SJSA1 (cell line): ENCODE measurements at places on chromosomes 3 and 15. TPM values are rescaled to one million over a fixed set of nuclear protein-coding genes. Genes with fewer than 3 reads are reported as not detected.

GRCh38 chr3:61194892-61195538 lies 56.2 kb downstream of the FHIT start:
- no peaks in the 10 kb centered on the region for H3K27me3 ChIP-seq
- H3K27ac ChIP-seq = no peak overlapping the region
- no peaks in the 10 kb centered on the region for H3K36me3 ChIP-seq
- H3K4me1 ChIP-seq = no peaks in the 10 kb centered on the region
- no peak for DNase-seq

GRCh38 chr15:93671387-93671943 lies 559.9 kb upstream of the MCTP2 start:
- no peak overlapping the region for H3K27ac ChIP-seq
- no peak overlapping the region for H3K4me3 ChIP-seq
- DNase-seq = no peak
- H3K36me3 ChIP-seq = no peaks in the 10 kb centered on the region
- no peaks in the 10 kb centered on the region for H3K27me3 ChIP-seq

- no peak overlapping the region for H3K27ac ChIP-seq
- no peak overlapping the region for H3K4me3 ChIP-seq
- peaks cover 18% of the 10 kb centered on the region for H3K4me1 ChIP-seq
- DNase-seq = no peak
- H3K36me3 ChIP-seq = no peaks in the 10 kb centered on the region
Observed at GRCh38 chr15:81502439-81502838, 128.4 kb upstream of the TMC3 start.

- H3K27me3 ChIP-seq = no peaks in the 10 kb centered on the region
- no peak overlapping the region for H3K27ac ChIP-seq
- DNase-seq = no peak
- peaks cover 13% of the 10 kb centered on the region for H3K4me1 ChIP-seq
- no peaks in the 10 kb centered on the region for H3K36me3 ChIP-seq
- H3K4me3 ChIP-seq = no peak overlapping the region
Observed at GRCh38 chr3:129235344-129235917, 14.0 kb upstream of the COPG1 start.

Gene GADL1
- 0.13 TPM in 1 of 2 replicates, not detected in the other for total RNA-seq

Gene POPDC2
- 0.97 TPM in 1 of 2 replicates, not detected in the other for total RNA-seq

DNA sequence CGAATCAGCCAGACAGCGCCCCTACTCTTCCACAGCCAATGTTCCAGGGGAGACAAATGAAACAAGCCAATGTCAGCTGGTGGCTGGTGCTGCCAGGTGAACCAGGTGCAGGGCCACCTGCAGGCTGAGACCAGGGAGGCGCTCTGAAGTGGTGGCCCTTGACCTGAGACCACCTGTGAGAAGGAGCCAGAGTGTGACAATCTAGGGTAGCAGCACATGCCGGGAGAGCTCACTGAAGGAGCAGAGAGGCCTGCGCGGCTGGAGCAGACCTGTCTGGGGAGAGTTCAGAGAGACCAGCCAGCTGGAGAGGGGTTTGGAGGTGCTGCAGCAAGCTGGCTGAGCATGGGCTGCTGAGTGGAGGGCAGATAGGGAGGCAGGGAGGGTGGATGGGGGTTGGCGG lies 693 bp upstream of the STAB1 start:
- no peaks in the 10 kb centered on the region for H3K27me3 ChIP-seq
- no peak overlapping the region for H3K27ac ChIP-seq
- no peak for DNase-seq
- H3K4me1 ChIP-seq = no peaks in the 10 kb centered on the region
- no peak overlapping the region for H3K4me3 ChIP-seq
- peaks cover 34% of the 10 kb centered on the region for H3K36me3 ChIP-seq

Gene TEX264
- 36.4 and 36.9 TPM in 2 replicates for total RNA-seq

GRCh38 chr15:66994927-66995656 lies 70.3 kb upstream of the SMAD3 start:
- no peaks in the 10 kb centered on the region for H3K27me3 ChIP-seq
- H3K27ac ChIP-seq = no peak overlapping the region

DNA sequence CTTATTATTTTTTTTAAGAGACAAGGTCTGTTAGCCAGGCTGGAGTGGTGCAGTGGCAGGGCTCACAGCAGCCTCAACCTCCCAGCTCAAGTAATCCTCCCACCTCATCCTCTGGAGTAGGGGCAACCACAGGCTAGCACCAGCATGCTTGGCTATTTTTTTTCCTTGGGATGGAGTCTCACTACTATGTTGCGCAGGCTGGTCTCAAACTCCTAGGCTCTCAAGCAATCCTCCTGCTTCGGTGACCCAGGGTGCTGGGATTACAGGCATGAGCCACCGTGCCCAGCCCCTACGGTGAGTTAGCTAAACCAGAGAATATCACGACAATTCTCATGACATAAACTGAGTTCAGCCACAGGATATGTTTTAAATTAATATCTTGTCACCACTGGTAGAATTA lies 2.0 kb downstream of the DCUN1D1 start:
- no peaks in the 10 kb centered on the region for H3K36me3 ChIP-seq
- no peaks in the 10 kb centered on the region for H3K27me3 ChIP-seq
- no peak overlapping the region for H3K4me3 ChIP-seq

GRCh38 chr15:69319384-69320375 lies 21.0 kb downstream of the PAQR5 start:
- no peaks in the 10 kb centered on the region for H3K36me3 ChIP-seq
- no peak overlapping the region for H3K4me3 ChIP-seq
- no peak for DNase-seq
- no peaks in the 10 kb centered on the region for H3K27me3 ChIP-seq
- H3K4me1 ChIP-seq = peaks cover 13% of the 10 kb centered on the region

- H3K27ac ChIP-seq = no peak overlapping the region
- no peaks in the 10 kb centered on the region for H3K27me3 ChIP-seq
- H3K36me3 ChIP-seq = no peaks in the 10 kb centered on the region
- no peak overlapping the region for H3K4me3 ChIP-seq
Observed at GRCh38 chr3:112734736-112735350, 93.9 kb upstream of the CCDC80 start.

- peak; percentile 48 for DNase-seq
- H3K27me3 ChIP-seq = no peaks in the 10 kb centered on the region
- H3K4me1 ChIP-seq = peaks cover 31% of the 10 kb centered on the region
- peak overlapping the region; percentile 74 for H3K27ac ChIP-seq
- no peak overlapping the region for H3K4me3 ChIP-seq
- no peaks in the 10 kb centered on the region for H3K36me3 ChIP-seq
Observed at GRCh38 chr3:100496711-100497261, 4.4 kb downstream of the TMEM45A start.

GRCh38 chr3:194220901-194221326 lies 85.0 kb downstream of the HES1 start:
- peaks cover 7% of the 10 kb centered on the region; the same call in 1 of the 2 replicates for H3K4me1 ChIP-seq
- no peak overlapping the region for H3K4me3 ChIP-seq
- no peaks in the 10 kb centered on the region for H3K36me3 ChIP-seq
- no peak for DNase-seq
- H3K27ac ChIP-seq = no peak overlapping the region

Gene EIF4E3
- total RNA-seq = 0.91 and 2.3 TPM in 2 replicates

GRCh38 chr3:177069514-177070329 lies 127.6 kb downstream of the TBL1XR1 start:
- H3K36me3 ChIP-seq = peaks cover under 1% of the 10 kb centered on the region; the same call in 1 of the 2 replicates
- H3K4me1 ChIP-seq = peaks cover 8% of the 10 kb centered on the region; the same call in 1 of the 2 replicates
- H3K27me3 ChIP-seq = no peaks in the 10 kb centered on the region
- DNase-seq = no peak
- H3K27ac ChIP-seq = no peak overlapping the region

- H3K27ac ChIP-seq = no peak overlapping the region
- no peaks in the 10 kb centered on the region for H3K36me3 ChIP-seq
- no peak for DNase-seq
Observed at GRCh38 chr3:181660337-181660736, 51.4 kb upstream of the SOX2 start.

DNA sequence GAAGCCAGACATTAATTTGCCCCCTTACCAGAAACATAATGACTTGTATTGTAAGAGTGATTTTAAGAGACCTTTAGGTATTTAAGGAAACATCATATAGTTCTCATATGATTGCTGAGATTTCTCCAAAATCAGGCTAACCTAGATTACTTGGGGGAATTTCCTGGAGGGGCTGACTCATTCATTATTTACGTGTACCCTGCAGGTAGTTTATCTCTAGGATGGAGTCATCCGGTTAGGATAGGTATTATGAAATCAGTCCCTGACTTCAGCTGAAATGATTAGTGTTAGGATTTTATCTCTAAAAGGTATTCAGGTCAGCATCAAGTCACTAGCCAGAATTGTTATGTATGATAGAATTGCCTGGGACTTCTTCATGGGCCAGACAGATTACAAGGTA lies 97.5 kb downstream of the TCF12 start:
- H3K4me3 ChIP-seq = no peak overlapping the region
- no peak overlapping the region for H3K27ac ChIP-seq
- H3K36me3 ChIP-seq = 0 out of 2 replicates have a peak, but pooled peaks cover 2% of the 10 kb centered on the region
- H3K27me3 ChIP-seq = no peaks in the 10 kb centered on the region

DNA sequence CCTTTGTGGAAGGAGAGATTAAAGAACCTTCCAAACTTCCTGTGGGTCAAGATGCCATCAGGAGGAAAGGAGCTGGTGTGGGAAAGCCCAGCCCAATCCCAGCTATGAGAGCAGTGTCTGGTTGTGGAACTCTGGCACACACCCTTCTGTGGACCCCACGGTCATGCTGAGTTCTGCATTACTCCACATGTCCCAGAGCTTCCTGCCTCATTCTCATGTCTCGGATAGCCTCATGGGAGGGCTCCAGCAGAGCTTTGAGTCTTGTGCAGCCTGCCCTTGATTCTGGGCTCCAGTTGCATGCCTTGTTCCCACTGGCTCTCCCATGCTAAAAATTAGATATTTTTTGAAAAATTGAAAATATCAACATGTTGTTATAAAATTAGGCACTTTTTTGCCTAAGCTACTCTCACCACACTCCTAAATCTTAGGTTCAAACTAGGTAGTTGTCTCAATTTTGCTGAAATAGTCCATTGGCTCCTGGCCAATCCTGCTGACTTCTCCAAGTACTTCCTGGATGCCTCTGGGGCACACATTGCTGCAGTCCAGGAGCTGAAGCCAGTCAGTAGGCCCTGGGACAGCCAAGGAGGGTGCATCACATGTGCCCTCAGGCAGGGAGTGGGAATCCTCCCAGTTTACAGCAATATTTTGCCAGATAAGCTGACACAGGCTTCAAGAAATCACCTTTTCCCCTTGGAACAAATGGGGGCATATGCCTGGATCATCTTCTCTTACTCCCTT lies 144.3 kb downstream of the EEFSEC start:
- DNase-seq = no peak
- H3K27me3 ChIP-seq = no peaks in the 10 kb centered on the region
- H3K4me1 ChIP-seq = no peaks in the 10 kb centered on the region
- H3K36me3 ChIP-seq = no peaks in the 10 kb centered on the region
- H3K4me3 ChIP-seq = no peak overlapping the region
- no peak overlapping the region for H3K27ac ChIP-seq

DNA sequence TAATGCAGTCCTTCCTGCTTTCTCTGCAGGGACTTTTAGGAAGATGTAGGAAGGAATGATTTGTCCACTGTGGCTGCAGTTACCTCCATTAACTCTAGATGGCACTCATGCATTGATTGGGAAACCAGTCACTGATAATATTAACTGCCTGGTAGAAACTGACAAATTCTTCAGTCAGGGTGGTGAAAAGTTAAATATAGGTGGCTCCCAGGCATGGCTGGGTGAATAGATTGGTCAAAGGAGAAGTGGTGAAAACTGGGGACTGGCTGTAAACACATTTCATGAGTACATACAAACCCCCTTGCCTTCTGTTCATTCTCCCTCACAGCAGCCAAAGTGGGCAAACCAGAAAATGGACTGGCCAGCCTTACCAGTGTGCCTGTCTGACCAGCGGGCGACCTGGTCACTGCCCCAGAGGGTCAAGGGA lies 333.4 kb downstream of the THSD4 start:
- H3K27me3 ChIP-seq = no peaks in the 10 kb centered on the region
- H3K4me3 ChIP-seq = no peak overlapping the region
- H3K27ac ChIP-seq = no peak overlapping the region
- H3K36me3 ChIP-seq = no peaks in the 10 kb centered on the region
- DNase-seq = peak; percentile 62

- peak overlapping the region; percentile 75 for H3K27ac ChIP-seq
- H3K4me1 ChIP-seq = peaks cover 63% of the 10 kb centered on the region
- peaks cover 68% of the 10 kb centered on the region for H3K36me3 ChIP-seq
Observed at GRCh38 chr3:50242851-50243542, 7.0 kb downstream of the GNAI2 start.

Gene USP50
- not detected in 2 replicates for total RNA-seq

Gene P2RY14
- not detected in 2 replicates for total RNA-seq

Gene SPSB4
- total RNA-seq = 0.05 TPM in 1 of 2 replicates, not detected in the other

GRCh38 chr3:65048151-65048550 lies 360.4 kb upstream of the ADAMTS9 start:
- H3K4me1 ChIP-seq = no peaks in the 10 kb centered on the region
- H3K27ac ChIP-seq = no peak overlapping the region
- H3K27me3 ChIP-seq = no peaks in the 10 kb centered on the region
- DNase-seq = no peak
- no peak overlapping the region for H3K4me3 ChIP-seq

GRCh38 chr3:14533457-14533958 lies 6.6 kb downstream of the GRIP2 start:
- H3K4me1 ChIP-seq = no peaks in the 10 kb centered on the region
- H3K36me3 ChIP-seq = no peaks in the 10 kb centered on the region
- no peak for DNase-seq
- H3K27me3 ChIP-seq = no peaks in the 10 kb centered on the region
- H3K27ac ChIP-seq = no peak overlapping the region
- H3K4me3 ChIP-seq = no peak overlapping the region

Gene RASGRF1
- total RNA-seq = 0.24 TPM in 1 of 2 replicates, not detected in the other

Gene OSBPL10
- 5.3 and 6.9 TPM in 2 replicates for total RNA-seq

DNA sequence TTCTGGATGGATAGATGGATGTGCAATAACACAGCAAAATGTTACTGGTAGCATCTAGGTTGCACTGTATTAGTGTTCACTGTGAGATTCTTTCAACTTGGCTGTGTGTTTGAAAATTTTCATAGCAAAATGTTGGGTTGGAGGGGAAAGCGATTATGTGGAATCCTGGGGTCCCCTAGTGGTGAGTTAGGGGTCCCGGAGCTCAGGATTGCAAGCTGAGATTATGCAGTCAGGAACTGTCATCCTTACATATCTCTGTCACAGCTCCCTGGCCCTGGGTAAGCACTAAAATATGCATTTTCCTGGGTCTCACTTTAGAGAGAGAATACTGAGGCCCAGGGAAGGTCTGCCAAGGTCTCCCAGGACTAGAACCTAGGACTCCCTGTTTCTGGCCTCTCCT lies 77.2 kb downstream of the CEMIP start:
- H3K36me3 ChIP-seq = no peaks in the 10 kb centered on the region
- no peak overlapping the region for H3K4me3 ChIP-seq
- H3K4me1 ChIP-seq = no peaks in the 10 kb centered on the region
- DNase-seq = no peak
- H3K27ac ChIP-seq = no peak overlapping the region

Gene P2RY1
- total RNA-seq = under 0.01 and 0.06 TPM in 2 replicates

Gene OR5K2
- not detected in 2 replicates for total RNA-seq

Gene SLC9A9
- 0.05 TPM in 1 of 2 replicates, not detected in the other for total RNA-seq

Gene CLEC3B
- total RNA-seq = 4.4 and 11.6 TPM in 2 replicates

Gene RIOX2
- 18.8 and 23.6 TPM in 2 replicates for total RNA-seq

Gene TRPM1
- total RNA-seq = 0.08 TPM in 1 of 2 replicates, not detected in the other

- no peaks in the 10 kb centered on the region for H3K27me3 ChIP-seq
- no peak overlapping the region for H3K27ac ChIP-seq
- H3K4me1 ChIP-seq = no peaks in the 10 kb centered on the region
- H3K4me3 ChIP-seq = no peak overlapping the region
- H3K36me3 ChIP-seq = no peaks in the 10 kb centered on the region
Observed at GRCh38 chr3:148513096-148513543, 184.6 kb upstream of the AGTR1 start.

Gene STAC
- 24.1 and 29.1 TPM in 2 replicates for total RNA-seq

Gene HRH1
- 15.9 and 21.9 TPM in 2 replicates for total RNA-seq

Gene MAP1A
- 37.3 and 58.7 TPM in 2 replicates for total RNA-seq
